HCT116 (cell line): ENCODE measurements at places on chromosomes 5 and 9. TPM values are rescaled to one million over a fixed set of nuclear protein-coding genes. Genes with fewer than 3 reads are reported as not detected.

The PCDHGA12 gene
- 0.17 TPM for total RNA-seq

The S100Z gene
- total RNA-seq: not detected

The DMGDH gene
- 2.3 TPM for total RNA-seq

The STARD4 gene
- 44.3 TPM for total RNA-seq

The RASEF gene
- total RNA-seq: 0.12 TPM

The TRIM52 gene
- 7.6 TPM for total RNA-seq

The SLC22A4 gene
- 0.59 TPM for total RNA-seq

The RANBP3L gene
- total RNA-seq: not detected

The ACTBL2 gene
- total RNA-seq: 0.07 TPM

The BARHL1 gene
- not detected for total RNA-seq

The IFNA5 gene
- not detected for total RNA-seq

The GRXCR2 gene
- total RNA-seq: not detected

The ANKRD55 gene
- total RNA-seq: not detected

The PDE6A gene
- not detected for total RNA-seq

The FYB1 gene
- 0.42 TPM for total RNA-seq

GRCh38 chr5:111563031-111563822, 50.9 kb upstream of the STARD4 start:
- no peaks in the 10 kb centered on the region for H3K27me3 ChIP-seq
- no peak for DNase-seq
- no peak overlapping the region for H3K27ac ChIP-seq
- H3K4me1 ChIP-seq: no peaks in the 10 kb centered on the region
- H3K4me3 ChIP-seq: no peak overlapping the region
- no peaks in the 10 kb centered on the region for H3K36me3 ChIP-seq

DNA sequence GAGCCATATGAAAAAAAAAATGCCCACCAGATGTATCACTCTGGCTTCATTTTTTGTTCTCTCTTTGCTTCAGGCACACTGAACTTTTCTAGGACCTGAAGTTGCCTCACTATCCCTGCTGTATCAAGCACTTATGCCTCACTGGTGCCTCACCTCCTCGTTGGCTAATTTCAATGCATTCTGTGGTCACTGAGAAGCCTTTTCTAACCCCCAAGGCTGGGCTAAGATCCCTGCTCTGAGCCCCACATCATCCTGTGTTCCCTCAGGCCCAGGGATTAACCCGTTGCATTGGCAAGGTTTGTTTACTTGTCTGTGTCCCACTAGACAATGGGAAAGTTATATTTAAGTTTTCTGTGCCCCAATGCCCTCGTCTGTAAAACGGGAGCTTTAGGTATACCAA, 362.7 kb downstream of the OSTF1 start:
- no peak for DNase-seq
- H3K27ac ChIP-seq: no peak overlapping the region
- no peak overlapping the region for H3K4me3 ChIP-seq
- peaks cover 15% of the 10 kb centered on the region; the same call in 1 of the 2 replicates for H3K27me3 ChIP-seq
- H3K36me3 ChIP-seq: no peaks in the 10 kb centered on the region
- H3K4me1 ChIP-seq: no peaks in the 10 kb centered on the region

- H3K4me1 ChIP-seq: peaks cover 87% of the 10 kb centered on the region
- DNase-seq: no peak
- peak overlapping the region; percentile 99 for H3K27ac ChIP-seq
- no peak overlapping the region for H3K4me3 ChIP-seq
- H3K27me3 ChIP-seq: no peaks in the 10 kb centered on the region
These were observed 115.1 kb upstream of the MTAP start for GRCh38 chr9:21687351-21687750.

GRCh38 chr5:52854949-52855348, 67.2 kb downstream of the ITGA1 start:
- no peak overlapping the region for H3K4me3 ChIP-seq
- no peak overlapping the region for H3K27ac ChIP-seq
- no peaks in the 10 kb centered on the region for H3K27me3 ChIP-seq

DNA sequence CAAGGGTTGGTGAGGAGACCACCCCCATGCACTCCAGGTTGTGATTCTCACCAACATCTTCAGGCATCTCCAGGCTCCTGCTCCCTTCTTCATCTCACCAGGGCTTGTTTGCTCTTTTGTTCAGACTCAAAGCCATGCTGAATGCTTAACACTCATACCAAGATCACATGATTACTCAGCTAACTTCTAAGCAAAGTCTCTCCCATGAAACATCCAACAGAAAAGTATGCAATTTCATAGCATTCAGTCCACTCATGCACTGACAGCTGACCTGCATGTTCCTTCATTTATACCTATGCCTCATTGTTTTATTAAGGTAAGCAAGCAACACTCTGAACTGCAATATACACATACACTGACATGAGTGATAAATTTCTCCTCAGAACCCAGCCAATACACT, 69.0 kb downstream of the SHC3 start:
- DNase-seq: no peak
- no peak overlapping the region for H3K4me3 ChIP-seq
- peaks cover 18% of the 10 kb centered on the region for H3K27me3 ChIP-seq
- no peak overlapping the region for H3K27ac ChIP-seq
- no peaks in the 10 kb centered on the region for H3K36me3 ChIP-seq

DNA sequence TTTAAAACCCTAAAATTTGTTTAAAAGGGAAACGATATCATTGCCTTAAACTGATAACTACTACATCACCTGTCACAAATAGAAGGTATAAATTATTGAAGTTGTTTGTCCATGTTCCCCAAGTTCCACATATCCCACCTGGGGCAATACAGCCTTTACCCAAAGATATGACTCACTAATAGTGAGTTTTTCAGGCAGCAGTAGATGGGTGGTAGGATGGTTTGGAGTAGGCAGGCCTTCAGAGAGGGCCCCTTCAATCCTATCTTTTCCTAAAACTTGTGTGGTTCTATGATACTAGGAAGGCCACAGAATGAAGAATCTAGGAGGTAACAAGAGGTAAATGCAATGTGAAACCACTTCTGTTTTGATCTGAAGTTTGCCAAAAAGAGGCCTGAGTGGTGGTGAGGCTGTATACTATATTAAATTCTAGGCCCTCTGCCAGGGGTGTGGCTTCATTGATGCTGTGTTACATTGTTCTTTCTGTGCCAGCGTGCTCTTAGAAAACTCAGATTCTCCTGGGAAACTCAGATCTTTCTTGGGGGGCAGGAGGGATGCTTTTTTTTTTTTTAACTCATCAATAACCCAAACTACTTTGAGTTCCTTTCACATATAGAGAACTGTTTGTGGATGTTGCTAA, 7.2 kb downstream of the CYSTM1 start:
- H3K4me1 ChIP-seq: peaks cover 28% of the 10 kb centered on the region
- H3K27ac ChIP-seq: no peak overlapping the region; the same call in 1 of the 2 replicates
- no peak overlapping the region for H3K4me3 ChIP-seq
- H3K36me3 ChIP-seq: no peaks in the 10 kb centered on the region
- no peaks in the 10 kb centered on the region for H3K27me3 ChIP-seq

DNA sequence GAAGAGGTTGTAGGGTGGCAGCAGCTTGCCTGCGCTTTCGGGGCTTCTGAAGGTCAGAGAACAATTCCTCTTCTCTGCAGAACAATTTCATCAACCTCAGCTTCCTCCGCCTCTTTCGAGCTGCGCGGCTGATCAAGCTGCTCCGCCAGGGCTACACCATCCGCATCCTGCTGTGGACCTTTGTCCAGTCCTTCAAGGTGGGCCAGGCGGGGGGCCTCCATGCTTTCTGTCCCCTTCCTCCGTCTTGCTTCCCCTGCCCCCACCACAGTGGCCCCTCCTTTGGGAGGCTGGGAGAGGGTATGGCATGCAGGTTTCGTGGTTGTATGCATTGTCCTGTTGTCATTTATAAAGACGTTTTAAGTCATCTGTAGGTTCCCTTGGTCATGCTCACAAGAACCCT, 195.8 kb downstream of the CACNA1B start:
- H3K36me3 ChIP-seq: no peaks in the 10 kb centered on the region
- H3K4me3 ChIP-seq: no peak overlapping the region
- no peaks in the 10 kb centered on the region for H3K4me1 ChIP-seq
- H3K27ac ChIP-seq: no peak overlapping the region
- DNase-seq: no peak
- H3K27me3 ChIP-seq: no peaks in the 10 kb centered on the region

DNA sequence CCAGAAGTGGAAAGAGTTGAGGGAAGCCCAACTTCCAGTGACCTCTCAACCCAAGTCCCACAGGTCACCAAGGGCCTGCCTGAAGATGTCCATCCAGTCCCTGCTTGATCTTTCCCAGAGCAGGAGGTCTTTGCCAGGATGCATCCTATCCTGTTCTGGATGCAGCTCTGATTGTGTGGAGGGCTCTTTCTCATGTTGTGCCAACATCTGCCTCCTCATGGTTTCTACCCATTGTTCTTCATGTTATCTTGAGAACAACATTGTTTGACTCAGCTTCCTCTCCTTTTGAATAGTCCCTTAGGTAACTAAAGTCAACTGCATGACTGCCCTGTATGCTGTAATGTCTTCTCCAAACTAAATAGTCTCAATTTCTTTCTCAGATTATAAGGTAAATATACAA, 169.3 kb downstream of the CCDC192 start:
- DNase-seq: no peak
- peaks cover 14% of the 10 kb centered on the region for H3K4me1 ChIP-seq
- no peak overlapping the region for H3K27ac ChIP-seq
- H3K27me3 ChIP-seq: no peaks in the 10 kb centered on the region
- no peak overlapping the region for H3K4me3 ChIP-seq

- no peak overlapping the region for H3K4me3 ChIP-seq
These were observed 56.7 kb upstream of the PTCH1 start for GRCh38 chr9:95573463-95573862.

DNA sequence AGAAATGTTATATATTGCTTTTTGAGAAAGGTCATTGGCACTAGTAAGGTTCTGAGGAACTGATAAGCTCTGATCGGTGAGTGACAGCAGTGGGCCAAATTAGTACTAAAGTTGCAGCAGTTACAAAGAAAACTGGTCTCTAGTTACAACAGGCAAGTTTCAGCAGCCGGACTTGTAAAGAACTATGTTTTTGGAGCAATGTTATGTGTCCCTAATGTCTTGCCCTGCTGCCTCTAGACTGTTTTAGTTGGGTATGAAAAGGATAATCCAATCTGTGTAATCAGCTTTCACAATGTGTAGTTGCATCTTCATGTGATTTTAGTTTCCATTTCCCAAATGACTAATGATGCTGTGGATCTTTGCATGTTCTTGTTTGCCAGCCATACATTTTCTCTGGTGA, 113.5 kb downstream of the CAMK4 start:
- H3K27me3 ChIP-seq: no peaks in the 10 kb centered on the region
- H3K27ac ChIP-seq: no peak overlapping the region
- H3K36me3 ChIP-seq: no peaks in the 10 kb centered on the region
- no peak overlapping the region for H3K4me3 ChIP-seq
- no peak for DNase-seq

- DNase-seq: no peak
- H3K27me3 ChIP-seq: peaks cover 4% of the 10 kb centered on the region; the same call in 1 of the 2 replicates
- no peaks in the 10 kb centered on the region for H3K4me1 ChIP-seq
- no peaks in the 10 kb centered on the region for H3K36me3 ChIP-seq
These were observed 34.0 kb upstream of the NCS1 start for GRCh38 chr9:130138171-130138653.

GRCh38 chr5:123511290-123511647, 708 bp upstream of the CSNK1G3 start:
- peak overlapping the region; percentile 77 for H3K4me3 ChIP-seq
- no peak for DNase-seq
- no peaks in the 10 kb centered on the region for H3K36me3 ChIP-seq
- peak overlapping the region; percentile 47 for H3K27ac ChIP-seq
- H3K4me1 ChIP-seq: peaks cover 24% of the 10 kb centered on the region

DNA sequence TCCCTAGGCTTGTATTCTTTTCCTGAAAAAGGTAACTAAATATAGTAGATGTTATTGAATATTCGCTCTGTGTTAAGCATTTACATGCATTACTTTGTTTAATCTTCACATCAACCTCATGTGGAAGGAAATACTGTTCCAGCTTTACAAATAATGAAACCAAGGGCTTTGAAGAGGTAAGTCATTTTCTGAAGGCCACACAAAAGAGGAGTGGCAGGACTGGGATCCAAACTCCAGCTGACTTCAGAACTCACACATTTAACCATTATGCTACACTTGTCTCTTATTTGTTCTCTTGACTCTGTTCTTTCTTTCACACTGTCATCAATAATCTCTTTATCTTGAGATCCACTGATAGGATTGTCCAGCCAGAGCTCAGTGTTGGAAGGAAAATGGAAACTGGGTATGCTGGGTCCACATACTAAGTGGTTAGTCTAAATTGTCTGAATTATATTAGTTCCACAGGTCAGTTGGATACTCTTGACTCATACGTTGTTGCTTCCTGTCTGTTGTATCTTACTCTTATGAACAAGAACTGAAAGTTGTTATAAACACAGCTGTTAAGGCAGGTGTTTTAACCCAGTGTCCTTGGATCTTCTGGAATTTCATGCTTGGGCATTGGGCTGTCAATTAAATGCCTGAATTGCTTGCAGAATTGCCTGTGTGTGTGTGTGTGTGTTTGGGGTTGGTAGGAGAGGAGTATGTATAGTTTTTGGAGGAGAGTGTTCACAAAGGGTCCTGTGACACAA, 65.6 kb downstream of the TLE4 start:
- H3K27me3 ChIP-seq: no peaks in the 10 kb centered on the region
- H3K4me3 ChIP-seq: no peak overlapping the region
- no peak overlapping the region for H3K27ac ChIP-seq
- no peaks in the 10 kb centered on the region for H3K36me3 ChIP-seq

DNA sequence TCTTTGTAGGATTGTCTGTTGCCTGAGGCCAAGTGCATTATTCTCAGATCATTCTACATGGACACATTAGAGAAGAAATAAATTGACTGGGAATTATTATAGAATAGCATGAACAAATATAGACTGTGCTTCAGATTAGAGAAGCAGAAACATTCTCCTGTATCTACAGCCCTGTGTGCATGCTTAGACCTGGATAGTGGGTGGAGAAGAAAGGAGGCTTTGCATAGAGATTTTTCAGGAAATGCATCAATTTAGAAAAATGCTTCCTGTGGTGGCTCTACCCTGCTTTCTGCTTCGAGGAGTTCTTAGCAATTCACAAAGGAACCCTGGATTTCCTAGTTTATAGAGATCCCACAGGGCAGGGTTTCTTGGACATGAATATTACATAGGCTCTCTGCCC, 66.7 kb downstream of the IRX1 start:
- no peaks in the 10 kb centered on the region for H3K36me3 ChIP-seq
- H3K27me3 ChIP-seq: no peaks in the 10 kb centered on the region
- no peak overlapping the region for H3K4me3 ChIP-seq
- H3K4me1 ChIP-seq: no peaks in the 10 kb centered on the region

DNA sequence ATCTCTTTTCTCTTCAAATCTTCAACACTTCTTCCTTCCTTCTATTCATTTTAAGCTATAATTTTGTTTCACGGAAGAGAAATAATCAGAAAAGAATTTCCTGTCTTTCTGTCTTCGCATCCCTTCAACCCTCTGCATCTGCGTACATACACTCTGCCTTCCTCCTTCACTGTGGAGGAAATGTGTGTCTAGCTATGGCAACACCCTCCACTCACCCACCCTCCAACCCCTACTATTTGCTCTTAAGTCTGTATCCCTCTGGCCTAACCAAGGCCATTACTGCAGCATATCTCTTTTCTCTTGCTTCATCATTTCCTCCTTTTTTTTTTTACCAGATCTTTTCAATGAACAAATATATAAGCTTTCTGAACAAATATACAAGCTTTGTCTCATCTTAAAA, 105.7 kb upstream of the NUDT12 start:
- H3K27me3 ChIP-seq: no peaks in the 10 kb centered on the region
- DNase-seq: no peak
- no peak overlapping the region for H3K4me3 ChIP-seq
- peaks cover 4% of the 10 kb centered on the region for H3K4me1 ChIP-seq
- no peaks in the 10 kb centered on the region for H3K36me3 ChIP-seq

- no peak overlapping the region for H3K27ac ChIP-seq
- H3K27me3 ChIP-seq: 0 out of 2 replicates have a peak, but pooled peaks cover 5% of the 10 kb centered on the region
- no peak for DNase-seq
These were observed 44.4 kb downstream of the BNC2 start for GRCh38 chr9:16825971-16826625.

- no peak overlapping the region for H3K27ac ChIP-seq
- H3K4me3 ChIP-seq: no peak overlapping the region
- peaks cover 10% of the 10 kb centered on the region for H3K4me1 ChIP-seq
- H3K27me3 ChIP-seq: no peaks in the 10 kb centered on the region
These were observed 116.6 kb upstream of the SLC44A1 start for GRCh38 chr9:105127863-105128220.
